Natural killer cell treated with Interleukin-12 subunit alpha and Interleukin-12 subunit beta and Interleukin-15 and Interleukin-18, amount 100 ng/mL, for 72 hours (primary cell): ENCODE measurements at places on chromosomes 4 and X.
A peak's percentile ranks its signal among the peaks of the same experiment; 100 is the strongest.

DNA sequence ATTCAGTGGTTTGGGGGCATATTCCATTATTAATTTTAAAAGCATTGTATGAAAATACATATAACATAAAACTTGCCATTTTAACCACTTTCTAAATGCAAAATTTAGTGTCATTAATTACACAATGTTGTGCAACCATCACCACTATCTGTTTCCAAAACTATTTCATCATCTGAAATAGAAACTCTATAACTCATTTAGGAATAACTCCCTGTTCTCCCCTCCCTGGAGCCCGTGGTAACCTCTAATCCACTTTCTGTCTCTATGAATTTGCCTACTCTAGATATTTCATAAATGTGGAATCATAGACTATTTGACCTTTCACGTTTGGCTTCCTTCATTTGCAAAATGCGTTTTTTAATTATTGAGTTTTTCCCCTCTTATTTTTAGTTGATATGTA is 101.4 kb upstream of the GPC4 start:
- DNase-seq = no peak

DNA sequence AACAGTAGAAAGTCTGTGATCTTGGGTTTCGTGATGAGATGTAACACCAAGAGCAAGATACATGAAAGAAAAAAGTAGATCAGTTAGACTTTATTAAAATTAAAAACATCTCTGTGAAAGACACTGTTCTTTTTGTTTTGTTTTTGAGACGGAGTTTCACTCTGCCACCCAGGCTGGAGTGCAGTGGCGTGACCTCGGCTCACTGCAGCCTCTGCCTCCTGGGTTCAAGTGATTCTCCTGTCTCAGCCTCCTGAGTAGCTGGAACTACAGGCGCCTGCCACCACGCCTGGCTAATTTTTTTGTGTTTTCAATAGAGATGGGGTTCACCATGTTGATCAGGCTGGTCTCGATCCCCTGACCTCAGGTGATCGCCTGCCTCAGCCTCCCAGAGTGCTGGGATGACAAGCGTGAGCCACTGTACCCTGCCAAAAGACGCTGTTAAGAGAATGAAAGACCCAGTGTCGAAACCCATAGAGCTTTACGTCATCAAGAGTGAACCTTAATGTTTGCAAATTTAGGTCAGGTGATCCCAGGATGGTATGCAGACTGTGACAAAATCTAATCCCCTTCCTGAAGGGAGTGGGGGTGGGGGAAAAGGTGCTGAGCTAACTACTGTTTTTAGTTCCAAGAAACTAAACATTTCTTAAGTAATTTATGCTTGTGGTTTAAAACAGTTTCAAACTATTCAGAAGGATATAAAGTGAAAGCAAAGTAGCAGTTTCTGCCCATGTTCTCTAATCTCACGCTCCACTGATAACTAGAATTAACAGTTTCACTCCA is 8.0 kb downstream of the OFD1 start:
- DNase-seq = peak; percentile 68

GRCh38 chr4:110854021-110854678 is 231.3 kb upstream of the PITX2 start:
- DNase-seq = no peak

- DNase-seq = no peak
These were observed at the start of gene IL1RAPL1 for GRCh38 chrX:28586981-28587551. TSS of gene IL1RAPL1 (plus strand) at chrX:28587446.

- DNase-seq = no peak
These were observed 94.9 kb upstream of the TBC1D9 start for GRCh38 chr4:140851032-140851636.

GRCh38 chr4:107991945-107992630 is 2.4 kb downstream of the HADH start:
- DNase-seq = no peak

- DNase-seq = no peak
These were observed 68.2 kb downstream of the ENOX2 start for GRCh38 chrX:130834830-130835229.

- DNase-seq = no peak
These were observed 287.4 kb downstream of the TECRL start for GRCh38 chr4:64121803-64122202.

DNA sequence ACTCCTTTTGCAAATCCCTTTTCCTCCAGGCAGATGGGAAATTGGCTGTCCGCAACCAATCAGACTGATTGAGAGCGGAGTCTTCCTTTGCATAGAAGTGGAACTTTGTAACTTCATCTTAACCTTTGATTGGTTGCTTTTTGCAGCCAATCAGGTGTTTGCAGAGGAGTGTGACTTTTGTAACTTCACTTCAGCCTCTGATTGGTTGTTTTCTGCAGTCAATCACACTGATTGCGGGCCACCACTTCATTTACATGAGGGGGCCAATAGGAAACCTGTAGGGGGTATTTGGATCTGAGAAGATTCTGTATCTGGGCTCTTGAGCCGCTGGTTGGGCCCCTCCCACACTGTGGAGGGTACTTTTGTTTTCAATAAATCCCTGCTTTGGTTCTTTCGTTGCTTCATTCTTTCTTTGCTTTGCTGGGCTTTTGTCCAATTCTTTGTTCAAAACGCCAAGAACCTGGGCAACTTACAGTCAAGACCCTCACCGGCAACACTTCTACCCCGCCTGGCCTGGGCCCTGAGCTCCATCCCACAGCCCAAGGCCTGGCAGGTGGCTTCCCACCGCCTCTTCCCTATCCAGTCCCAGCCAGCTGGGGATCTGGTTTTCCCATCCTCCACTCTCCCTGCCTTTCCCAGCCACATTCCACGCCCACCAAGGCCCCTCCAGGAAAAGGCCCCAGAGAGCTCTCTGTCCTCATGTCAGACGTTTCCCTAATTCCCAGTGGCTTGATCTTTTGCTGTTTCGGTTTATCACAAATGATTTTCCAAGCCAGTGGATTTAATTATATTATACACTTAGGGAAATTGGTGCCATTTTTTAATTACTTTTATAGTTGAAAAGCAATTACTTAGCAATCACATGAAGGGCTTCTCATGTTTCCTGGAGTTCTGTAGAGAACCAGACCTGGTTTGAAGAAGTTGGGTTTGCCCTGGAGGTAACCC is 110.2 kb upstream of the STX18 start:
- no peak for DNase-seq

- no peak for DNase-seq
These were observed 502.4 kb downstream of the NLGN4X start for GRCh38 chrX:5726224-5726623.
